T-helper 1 cell (primary cell): ENCODE measurements at places on chromosomes 3 and 15.

DNA sequence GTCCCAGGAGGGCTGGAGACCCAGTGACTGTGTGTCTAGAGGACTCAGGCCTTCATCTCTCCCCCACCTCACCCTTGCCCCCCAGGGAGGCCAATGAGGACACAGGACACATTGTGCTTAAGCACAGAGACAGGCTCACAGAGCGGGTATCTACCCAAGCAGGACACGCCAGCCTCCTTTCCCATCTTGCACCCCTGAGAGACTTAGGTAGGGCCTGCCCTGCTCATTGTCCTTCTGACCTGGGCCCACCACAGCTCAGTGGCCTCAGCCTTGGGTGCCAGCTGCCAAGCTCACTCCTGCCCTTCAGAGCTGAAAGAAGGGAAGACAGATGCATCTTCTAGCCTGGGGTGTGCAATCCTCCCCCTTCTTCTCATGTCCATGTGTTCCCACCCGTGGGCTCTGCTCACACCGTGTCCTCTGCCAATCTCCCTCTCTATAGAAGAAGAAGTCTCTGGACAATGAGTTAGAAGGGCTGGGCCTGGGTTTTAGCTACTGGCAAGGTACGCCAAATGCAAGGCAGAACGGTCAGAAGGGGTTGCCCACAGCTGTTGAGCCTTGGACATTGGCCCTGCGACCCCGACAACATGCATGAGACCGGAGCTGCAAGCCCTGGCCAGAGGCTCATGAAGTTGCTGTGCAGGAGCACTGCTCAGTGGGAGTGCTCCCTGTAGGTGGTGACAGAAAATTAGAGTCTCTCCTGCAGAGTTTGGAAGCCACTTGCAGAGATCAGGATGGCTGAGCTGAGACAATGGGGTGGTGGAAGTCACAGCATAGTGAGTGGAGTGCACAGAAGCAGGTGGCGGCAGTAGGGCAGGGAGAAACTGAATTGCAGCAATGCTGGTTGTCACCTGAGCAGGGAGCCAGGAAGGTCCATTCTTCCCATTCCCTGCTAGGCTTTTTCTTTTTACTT, 32.8 kb downstream of the ACSBG1 start:
- DNase-seq: no peak

GRCh38 chr3:194612221-194612620, 21.0 kb downstream of the TMEM44 start:
- no peak for DNase-seq

GRCh38 chr3:9606108-9606507, 43.2 kb upstream of the MTMR14 start:
- no peak for DNase-seq

DNA sequence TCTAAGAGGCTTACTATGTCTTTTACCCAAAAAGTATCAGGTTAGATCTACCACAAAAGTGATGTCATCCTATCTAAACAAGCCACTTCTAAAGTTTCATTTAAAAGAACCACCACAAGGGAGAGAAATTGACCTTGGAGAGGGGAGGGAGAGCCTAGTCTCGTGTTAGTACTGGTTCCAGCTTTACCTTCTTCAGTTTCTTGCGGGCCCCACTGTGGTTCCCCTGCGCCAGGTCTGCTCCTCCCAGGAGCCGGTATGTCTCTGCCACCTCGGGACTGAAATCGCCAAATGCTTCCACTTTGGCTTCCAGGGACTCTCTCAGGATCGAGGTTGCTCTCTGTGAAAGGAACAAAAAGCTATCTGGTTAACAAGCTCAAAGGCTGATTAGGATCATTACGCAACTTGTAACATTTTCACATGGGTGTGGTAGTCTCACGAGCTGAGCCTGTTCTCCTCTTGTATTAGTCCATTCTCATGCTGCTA, 51.1 kb downstream of the SYNM start:
- no peak for DNase-seq

DNA sequence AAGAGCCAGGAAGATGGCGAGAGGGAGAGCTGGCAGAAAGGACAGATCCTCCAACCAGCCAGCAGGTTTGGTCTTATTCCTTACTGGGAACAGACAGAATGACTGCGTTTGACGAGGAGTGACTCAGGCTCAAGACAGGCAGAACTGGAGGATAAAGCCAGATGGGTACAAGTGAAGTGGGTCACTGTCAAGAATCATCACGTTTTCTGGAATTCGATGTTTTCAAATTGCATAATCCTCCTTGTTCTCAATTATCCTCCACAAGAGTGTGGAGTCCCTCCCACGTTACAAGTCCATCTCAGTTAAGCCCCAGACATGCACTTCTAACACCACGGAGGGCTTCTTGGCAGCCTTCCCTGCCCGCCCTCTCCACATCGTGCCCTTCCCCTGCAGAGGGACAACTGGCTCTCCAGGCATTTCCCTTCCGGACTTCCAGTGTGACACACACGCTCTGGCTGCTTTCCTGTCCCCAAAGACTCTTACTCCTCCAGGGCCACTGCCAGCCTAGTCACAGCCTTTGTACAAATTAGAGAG, 183.1 kb downstream of the CHST2 start:
- DNase-seq: no peak

DNA sequence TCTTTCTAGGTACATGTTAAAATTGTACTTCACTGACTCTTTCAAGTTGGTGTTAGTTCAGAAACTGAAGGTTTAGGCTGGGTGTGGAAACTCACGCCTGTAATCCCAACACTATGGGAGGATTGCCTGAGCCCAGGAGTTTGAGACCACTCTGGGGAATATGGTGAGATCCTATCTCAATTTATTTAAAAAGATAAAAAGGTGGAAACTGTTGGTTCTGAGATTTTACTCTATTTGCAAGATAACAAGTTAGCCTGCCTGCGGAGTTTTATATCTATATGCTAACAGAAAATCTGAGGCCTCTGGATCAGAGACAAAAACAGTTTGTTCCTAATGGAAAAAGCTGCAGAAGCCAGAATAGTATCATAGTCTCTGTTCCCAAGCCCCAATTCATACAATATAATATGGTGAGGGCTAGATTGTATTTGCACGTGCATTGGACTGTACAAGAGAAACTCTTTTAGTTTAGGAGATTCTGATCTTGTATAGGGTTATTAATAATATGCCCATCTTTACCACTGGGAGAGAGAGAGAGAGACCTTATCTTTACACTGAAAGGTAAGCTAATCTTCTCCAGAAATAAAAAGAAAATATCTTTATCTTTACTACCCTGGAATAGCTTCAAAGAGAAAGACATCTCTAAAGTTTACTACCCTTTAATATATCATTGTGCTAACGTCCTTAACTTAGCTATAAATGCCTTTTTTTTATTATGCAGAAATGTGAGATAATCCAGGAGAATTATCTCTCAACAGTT, 1267.6 kb downstream of the OTOL1 start:
- DNase-seq: no peak

DNA sequence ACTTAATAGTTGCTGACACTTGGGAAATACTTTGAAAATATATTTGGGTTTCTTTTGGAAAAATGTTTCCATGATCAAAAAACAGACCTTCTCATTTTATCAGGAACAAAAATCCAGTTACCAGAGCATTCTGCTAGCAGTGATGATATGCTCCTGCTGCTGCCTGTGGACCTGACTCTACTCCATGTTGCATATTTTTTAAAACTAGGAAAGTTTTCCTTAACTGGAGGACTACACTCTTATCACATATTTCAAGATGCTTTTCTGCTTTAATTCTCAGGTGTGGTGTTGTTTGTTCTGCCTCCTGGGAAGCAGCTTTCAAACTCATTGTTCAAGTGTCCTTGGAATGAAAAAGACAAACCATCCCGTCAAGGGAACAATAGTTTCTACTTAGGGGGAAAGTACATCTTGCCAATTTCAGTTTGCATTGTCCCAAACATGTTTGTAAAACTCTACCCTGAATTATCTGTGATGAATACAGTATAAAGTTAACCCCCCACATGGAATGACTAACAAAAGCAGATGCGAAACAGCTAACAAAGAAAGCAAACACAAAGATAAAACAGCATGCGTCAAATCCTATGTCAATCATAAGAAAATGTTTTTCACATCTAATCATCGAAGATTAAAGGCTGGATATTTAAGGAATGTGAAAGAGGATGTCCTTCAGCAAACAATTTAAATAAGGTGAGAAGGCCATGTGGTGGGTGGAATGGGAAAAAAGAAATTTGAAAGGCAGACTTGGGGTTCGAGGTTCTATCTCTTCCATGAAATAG, 40.1 kb upstream of the PSMD6 start:
- no peak for DNase-seq

DNA sequence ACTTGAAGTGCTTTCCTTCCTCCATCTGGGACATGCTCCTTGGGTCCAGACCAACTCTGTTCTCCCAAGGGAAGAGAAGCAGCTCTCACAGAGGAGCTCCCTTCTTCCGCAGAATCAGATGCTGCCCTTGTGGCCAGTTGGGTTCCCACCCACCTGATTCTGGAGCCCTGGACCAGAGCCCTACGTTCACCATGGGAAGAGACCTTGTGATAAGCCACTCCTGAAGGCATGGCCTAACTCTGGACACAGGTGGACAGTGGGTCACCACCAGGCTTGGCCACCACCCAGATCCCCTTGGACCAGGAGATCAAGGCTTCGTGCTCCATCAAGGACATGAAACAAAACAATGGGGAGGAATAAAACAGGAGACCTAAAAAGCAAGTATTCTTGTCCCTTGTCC, 172.2 kb downstream of the RPLP1 start:
- DNase-seq: no peak

- no peak for DNase-seq
These were observed 24.3 kb downstream of the PLOD2 start for GRCh38 chr3:146136647-146137046.

- no peak for DNase-seq
These were observed 22.7 kb downstream of the DGKG start for GRCh38 chr3:186339180-186339918.

GRCh38 chr3:195372220-195372619, 70.6 kb downstream of the ACAP2 start:
- no peak for DNase-seq

- DNase-seq: no peak
These were observed 95.7 kb downstream of the LRRC3B start for GRCh38 chr3:26718315-26718714.

- no peak for DNase-seq
These were observed 22.3 kb upstream of the EPB42 start for GRCh38 chr15:43243020-43243645.

GRCh38 chr3:45852828-45853227, 10.9 kb upstream of the LZTFL1 start:
- DNase-seq: no peak

DNA sequence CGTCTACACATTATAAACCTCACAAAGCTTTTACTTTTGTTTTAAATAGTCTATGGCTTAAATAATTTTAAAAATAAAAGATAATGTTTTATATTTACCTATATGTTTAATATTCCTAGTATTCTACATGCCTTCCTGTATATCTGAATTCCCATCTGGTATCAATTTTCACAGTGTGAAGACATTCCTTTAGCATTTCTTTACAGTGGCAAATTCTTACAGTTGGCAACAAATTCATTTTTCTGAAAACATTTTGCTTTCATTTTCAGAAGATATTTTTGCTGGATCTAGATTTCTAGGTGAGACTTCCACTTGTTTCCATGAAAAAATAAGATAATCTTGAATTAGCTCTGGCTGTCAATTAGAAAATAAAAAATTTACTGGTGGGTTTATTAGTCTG, 471.4 kb upstream of the NAALADL2 start:
- no peak for DNase-seq

DNA sequence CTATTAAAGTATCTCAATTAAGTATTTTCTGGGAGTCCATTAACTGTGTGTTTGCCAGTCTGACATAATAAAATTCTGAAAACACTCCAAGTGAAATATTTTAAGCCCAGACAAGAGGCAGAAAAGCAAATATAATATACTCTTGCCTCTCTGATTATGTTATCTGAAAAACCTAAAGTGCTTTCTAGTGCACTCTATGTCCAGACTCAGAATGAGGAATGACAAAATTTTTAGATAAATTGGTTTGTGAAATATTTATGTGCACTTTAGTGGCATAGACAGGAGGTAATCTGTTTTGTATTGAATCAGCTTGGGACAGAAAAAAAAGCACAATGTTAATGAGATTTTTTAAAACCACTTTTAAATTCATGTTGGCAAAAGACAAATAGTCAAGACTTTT, 508.2 kb upstream of the SUCLG2 start:
- no peak for DNase-seq

DNA sequence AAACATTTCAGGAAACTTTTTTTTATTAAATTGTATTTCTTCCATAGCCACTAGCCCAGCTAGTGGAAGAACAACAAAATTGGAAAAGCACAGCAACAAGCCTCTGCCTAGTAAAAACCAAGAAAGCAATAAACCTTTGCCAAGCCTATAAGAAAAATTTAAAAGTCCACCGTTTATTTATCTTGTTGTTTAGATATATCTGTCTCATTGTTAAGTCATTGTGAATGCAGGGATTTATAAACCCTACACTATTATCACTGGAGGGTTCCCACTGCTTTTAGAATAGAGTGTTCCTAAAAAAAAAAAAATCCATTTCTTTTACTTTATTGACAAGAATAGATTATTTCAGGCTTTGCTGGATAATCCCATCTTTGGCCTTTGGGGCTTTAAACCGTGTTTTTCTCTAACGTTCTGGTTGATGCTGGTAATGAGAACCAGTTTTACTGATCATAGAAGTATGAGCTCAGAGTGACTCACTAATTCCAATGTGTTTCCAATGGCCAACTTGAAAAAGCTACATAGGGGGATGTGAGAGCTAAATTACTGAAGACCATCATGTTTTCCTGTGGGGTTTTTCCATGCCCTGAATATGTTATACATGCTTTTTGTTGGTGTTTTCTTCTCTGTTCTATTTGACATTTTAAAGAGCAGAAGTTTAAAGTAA, 634.1 kb downstream of the RBMS3 start:
- no peak for DNase-seq

DNA sequence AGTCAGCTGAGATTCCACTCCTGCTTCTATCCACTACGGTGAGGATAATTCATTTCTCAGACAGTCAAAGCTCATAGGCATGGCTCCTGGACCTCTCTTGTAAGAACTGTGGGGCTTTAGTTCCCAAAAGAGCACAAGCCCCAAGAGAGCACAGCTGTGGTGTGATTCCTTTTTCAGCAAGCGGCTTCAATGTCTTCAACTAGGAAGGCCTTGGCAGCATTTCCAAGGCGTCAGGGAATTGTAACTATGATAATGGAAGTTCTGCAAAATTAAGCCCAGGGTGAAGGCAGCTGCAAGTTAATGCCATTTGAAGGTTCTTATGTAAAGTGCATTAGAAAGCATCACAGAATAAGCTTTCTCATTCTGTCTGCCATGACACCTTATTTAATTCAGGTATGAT, 657.1 kb downstream of the GRM7 start:
- DNase-seq: no peak

- no peak for DNase-seq
These were observed at the start of gene EPB42 for GRCh38 chr15:43220991-43221403. Gene EPB42, minus strand, starts transcription at chr15:43221018. Its CDS starts 193 bp downstream, at chr15:43220825.

GRCh38 chr3:107846279-107846852, 244.5 kb downstream of the CD47 start:
- no peak for DNase-seq

DNA sequence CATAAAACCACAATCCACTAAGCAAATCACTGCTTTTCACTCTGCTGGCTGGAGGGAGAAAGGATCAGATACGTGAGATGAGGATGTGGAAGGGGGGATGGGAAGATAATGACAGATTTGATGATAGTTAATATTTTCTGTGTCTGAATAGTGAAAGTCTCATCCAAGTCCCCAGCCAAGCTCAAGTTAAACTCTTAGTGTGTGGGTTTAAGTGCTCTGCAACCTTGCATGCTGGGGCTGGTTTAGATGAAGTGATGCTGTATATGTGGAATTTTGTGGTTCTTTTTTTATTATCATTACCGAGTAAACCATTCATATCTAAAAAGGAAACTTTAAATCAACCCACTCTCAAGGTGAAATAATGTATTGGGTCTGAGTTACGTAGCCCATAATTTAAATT, 111.0 kb downstream of the TPRG1 start:
- DNase-seq: no peak
